Activated CD4-positive, alpha-beta memory T cell treated with anti-CD3 and anti-CD28 coated beads, Interleukin-2, amount 10 ng/mL, durations not matched to agents 7 days and 5 days (primary cell): ENCODE measurements at places on chromosomes 1 and 21.

- DNase-seq: peak; percentile 37
Measured at GRCh38 chr1:236281198-236281653, 532 bp downstream of the ERO1B start.

GRCh38 chr1:109946511-109946910 lies 35.9 kb downstream of the CSF1 start:
- no peak for DNase-seq

DNA sequence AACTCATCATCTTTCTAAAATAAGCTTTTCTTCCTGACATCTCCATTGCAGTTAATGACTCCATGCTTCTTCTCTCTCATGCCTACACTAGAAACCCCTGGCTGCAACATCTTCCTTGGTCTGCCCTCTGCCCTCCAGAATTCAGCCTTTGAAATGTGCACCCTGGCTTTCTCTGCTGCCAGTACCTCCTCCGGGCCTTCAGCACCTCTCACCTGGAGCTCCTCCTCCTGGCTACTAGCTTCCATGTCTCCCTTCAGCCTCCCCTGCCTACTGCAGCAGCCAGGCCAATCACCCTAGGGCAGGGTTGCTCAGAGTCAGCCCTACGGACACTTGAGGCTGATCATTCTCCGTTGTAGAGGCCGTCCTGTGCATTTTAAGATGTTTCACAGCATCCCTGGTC lies 18.3 kb downstream of the SUSD4 start:
- DNase-seq: no peak

DNA sequence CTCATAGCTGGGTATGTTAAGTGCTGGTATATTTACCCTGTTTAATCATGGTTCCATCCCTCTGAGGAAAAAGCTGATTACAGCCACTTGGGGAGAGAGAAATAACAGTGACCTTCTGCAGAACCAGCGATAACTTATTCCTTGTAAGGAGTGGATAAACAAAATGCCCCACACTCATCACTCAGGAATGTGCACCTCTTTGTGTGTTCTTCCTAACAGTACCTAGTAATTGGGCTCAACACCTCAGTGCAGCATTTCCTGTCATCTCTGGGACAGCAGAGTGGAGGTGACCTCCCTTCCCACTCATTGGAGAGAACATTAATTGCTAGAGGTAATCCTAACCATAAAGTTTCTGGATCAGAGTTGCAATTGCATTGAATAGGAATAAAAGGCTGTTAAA lies 112.5 kb upstream of the F3 start:
- DNase-seq: no peak

DNA sequence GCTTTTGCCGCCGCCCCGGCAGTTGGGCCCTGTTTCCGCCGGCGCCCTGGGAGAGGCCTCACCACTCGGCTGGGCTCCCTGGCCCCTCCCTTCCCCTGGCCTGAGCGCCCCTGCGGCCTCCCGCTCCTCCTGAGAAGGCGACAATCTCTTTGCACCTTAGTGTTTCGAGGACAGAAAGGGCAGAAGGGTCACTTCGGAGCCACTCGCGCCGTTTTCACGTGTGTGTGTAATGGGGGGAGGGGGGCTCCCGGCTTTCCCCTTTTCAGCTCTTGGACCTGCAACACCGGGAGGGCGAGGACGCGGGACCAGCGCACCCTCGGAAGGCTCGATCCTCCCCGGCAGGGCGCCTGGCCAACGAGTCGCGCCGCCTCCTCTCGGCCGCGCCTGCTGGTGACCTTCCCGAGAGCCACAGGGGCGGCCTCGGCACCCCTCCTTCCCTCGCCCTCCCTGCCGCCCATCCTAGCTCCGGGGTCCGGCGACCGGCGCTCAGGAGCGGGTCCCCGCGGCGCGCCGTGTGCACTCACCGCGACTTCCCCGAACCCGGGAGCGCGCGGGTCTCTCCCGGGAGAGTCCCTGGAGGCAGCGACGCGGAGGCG lies 432 bp upstream of the SIM2 start:
- no peak for DNase-seq
